Suprapubic skin (tissue), 4 donors: ENCODE measurements at places on chromosomes 13 and 19.

- no peak for DNase-seq
Observed at GRCh38 chr19:39481229-39481545, 549 bp downstream of the TIMM50 start.

DNA sequence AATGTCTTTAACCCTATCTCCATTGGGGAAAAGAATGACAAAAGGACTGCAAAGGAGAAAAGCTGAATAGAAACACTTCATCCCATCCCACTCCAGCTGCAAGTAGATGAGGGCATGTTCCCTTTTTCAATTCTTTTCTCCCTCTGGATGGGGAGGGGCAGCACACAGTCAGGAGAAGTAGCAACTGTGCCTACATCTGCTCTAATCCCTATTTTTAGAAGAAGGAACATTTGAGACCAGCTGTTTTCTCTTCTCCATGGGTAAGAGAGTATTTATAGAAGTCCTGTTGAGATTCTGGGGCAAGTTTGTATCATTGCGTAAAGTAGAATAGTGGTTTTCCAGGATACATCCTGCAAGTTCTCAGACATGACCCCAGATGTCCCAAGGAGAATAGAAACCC lies 9.3 kb upstream of the GTF3A start:
- DNase-seq, result no peak

DNA sequence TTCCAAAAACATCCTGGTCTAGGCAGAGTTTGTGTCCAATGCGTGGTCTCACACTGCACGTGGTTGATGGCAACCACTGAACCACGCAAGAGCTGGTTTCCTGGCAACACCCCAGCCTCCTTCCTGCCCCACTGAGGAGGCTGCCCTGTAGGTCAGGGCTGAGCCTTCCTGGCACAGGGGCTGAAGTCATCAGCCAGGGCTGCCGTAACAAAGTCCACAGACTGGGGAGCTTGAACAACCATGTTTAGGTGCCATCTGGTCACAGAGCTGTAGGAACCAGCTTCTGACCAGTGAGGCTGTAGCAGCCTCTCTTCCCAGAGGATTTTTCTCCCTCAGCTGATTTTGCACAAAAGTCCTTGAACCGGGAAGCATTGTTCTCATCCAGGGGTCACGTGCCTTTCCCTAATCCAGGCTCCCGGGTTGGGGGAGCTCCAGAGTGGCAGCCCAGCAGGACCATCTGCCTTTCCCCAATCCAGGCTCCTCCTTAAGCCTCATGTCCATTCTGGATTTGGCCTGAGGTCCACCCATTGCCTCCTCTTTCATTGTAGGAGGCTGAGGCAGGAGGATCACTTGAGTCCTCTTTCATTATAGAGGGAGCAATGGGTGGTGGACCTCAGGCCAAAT lies 53.9 kb downstream of the CHST8 start:
- peak; percentile 38 for DNase-seq

DNA sequence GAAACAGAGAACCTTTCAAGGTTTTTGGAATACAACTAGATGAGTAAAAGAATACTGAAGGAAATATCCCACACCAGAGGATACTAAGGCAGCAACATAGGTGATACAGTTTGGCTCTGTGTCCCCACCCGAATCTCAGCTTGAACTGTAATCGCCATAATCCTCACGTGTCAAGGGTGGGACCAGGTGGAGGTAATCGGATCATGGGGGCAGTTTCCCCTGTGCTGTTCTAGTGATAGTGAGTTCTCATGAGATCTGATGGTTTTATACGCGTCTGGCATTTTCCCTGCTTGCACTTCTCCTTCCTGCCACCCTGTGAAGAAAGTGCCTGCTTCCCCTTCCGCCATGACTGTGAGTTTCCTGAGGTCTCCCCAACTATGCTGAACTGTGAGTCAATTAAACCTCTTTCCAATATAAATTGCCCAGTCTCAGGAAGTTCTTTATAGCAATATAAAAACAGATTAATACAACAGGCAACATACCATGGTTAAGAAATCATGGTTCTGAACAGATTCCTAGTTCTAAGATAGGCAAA lies 97.0 kb downstream of the ABCC4 start:
- no peak for DNase-seq

DNA sequence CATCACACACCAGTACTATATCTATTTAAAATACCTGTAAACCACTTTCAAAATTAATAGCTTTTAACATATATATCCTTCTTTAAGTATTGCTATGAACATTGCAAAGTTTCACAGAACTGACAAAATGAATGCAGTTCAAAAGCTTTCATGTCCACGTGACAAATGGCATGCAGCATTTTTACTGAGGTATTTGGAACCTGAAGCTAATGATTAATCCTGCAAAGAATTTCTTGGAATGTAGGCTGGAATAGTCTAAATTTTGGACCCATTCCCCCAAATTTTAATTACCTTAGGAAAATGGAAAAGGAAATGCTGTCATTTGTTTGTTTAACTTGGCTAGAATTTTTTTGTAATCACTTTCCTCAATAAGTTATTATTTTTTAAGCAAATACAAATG lies 423.8 kb upstream of the GPC6 start:
- no peak for DNase-seq

DNA sequence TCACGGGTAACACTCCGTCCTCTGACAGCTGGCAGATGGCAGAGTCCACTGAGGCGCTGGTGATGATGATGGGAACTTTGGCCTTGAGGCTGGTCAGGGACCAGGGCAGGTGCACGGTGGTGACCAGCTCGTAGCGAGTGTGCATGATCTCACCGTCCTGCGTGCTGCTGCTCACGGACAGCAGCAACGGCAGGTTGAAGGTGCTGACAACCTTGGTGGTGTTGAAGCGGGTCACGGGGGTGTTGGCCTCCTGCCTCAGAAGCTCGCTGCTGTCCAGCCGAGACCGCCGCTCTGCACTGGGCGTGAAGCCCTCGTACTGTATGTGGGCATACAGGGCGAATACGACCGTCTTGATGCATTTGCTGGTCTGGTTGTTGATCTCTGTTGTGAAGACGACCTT lies 11.6 kb downstream of the ARRDC5 start:
- DNase-seq, result no peak

- no peak for DNase-seq
Observed at GRCh38 chr13:27336014-27336673, 65.5 kb downstream of the RASL11A start.

DNA sequence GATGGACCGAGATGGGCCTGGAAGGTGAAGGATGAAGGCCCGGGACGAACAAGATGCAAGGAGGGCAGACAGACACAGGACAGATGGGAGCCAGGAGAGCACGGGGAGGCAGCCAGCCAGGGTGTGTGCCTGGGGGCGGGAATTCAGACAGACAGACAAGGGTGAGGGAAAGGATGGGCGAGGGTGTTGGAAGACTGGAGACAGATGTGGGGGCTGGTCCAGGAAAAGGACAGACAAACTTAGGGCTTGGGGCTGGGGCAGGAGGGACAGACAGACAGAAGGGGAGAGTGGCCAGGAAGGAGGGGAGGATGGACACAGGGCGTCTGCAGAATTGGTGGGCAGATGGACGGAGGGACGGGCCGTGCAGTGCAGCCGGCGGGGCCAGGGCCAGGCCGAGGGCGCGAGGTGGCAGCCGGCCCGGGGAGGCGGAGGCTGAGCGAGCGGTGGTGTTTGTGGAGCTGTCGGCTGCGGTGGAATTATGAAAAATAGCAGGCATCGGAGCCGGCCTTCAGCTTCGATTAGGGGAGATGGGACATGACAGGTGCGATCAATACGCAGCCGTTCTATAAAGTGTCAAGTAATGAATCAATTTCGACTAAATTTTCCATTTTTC lies 4.6 kb upstream of the ERFL start:
- no peak for DNase-seq

DNA sequence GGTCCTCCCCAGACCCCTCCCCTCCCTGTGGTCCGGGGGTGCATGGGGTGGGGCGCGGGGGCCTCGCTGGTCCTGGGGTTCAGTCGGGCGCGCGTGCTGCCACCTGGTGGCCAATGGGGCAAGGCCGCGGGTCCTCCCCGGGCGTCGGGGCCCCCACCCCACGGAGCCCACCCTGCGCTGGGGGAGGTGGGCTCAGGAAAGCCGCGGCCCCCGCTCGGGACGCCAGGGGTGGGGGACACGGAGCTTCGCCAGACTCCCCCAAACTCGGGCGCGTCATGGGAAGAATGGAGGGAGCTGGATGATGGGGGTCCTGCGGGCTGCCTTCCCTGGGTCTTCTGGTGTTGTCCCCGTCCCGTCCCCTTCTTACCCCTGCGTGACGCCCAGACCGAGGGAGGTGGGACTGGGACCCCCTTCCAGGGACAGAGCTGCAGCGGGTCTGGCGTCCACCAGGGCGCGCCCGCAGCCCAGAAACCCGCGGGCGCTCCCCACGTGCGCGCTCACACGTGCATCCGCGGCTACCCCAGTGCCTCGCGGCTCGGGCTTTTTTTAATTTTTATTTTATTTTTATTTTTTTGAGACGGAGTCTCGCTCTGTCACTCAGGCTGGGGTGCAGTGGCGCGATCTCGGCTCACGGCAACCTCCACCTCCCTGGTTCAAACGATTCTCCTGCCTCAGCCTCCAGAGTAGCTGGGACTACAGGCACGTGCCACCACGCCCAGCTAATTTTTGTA lies 19.8 kb upstream of the TCF3 start:
- DNase-seq, result no peak

- DNase-seq, result no peak
Observed at GRCh38 chr13:86813198-86813597, 858.0 kb upstream of the SLITRK5 start.

GRCh38 chr19:30649934-30650614 lies 277.9 kb downstream of the ZNF536 start:
- DNase-seq, result no peak

- peak; percentile 51 for DNase-seq
Observed at GRCh38 chr13:114005206-114005724, 31.4 kb upstream of the C13orf46 start.

DNA sequence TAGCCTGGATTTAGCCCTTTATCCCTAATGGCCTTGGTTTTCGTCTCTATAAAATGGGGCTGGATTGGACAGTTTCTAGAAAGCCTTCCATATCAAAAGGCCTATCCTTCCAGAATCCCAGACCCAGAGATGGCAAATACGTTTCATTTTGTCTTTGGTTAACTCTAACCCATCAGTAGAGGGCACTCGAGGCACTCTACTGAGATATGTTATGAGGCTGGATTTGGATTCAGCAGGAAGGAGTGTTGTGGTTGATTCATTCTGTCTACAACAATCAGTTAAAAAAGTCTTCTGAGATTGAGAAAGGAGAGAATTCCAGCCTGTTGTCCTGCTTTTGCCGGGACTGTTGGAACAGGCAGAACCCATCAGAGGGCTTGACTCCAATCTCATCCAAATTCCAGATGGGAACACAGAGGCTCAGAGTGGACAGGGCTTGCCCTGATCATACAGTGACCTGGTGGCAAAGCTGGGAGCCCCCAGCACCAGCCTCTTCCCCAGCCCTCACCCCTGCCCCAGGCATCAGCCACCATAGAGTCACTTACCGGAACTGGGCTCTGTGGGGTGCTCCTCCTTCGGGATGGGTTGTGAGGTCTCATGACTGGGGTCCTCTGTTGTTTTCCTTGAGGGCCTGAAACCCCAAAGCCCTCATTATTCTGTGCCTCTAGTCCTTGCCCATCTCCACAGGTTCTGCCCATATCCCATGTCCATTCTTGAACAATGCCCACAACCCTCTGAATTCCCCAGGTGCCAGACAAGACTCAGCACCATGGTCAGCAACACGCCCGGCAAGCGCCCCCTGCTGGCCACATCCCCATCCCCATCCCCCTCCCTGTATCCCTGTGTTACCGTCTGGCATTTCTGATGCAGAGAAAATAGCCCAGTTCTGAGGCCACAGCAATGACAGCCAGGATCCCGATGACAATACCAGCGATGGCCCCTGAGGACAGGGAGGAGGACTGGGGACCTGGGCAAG lies 12.3 kb upstream of the ZNF180 start:
- DNase-seq, result no peak

- no peak for DNase-seq
Observed at GRCh38 chr19:47896773-47897172, 10.7 kb upstream of the SULT2A1 start.

DNA sequence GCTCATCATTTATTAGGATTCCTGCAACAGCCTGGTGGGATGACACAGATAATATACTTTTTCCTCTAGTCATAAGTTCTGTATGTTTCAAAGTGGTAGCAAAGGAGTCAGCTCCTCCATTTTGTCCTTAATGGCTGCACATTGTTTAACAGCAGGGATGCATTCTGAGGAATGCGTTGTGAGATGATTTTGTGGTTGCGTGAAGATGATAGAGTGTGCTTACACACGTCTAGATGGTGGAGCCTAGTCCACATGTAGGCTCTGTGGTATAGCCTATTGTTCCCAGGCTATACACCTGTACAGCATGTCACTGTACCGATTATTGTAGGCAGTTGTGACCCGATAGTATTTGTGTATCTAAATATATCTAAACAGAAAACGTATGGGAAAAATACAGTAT lies 4.6 kb downstream of the SMARCA4 start:
- DNase-seq, result no peak

DNA sequence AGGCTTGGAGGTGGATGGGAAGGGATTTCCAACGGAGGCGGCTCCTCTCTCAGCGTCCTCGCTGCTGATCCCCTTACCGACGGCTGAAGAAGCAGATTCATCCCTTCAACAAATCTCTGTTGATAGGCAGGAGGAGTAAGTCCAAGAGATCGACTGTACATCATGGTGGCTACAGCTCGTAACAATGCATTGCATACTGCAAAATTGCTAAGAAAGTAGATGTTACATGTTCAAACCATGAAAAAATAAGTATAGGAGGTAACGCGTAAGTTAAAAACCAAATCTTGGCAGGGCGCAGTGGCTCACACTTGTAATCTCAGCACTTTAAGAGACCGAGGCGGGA lies 468 bp upstream of the SLC39A3 start:
- DNase-seq, result no peak

DNA sequence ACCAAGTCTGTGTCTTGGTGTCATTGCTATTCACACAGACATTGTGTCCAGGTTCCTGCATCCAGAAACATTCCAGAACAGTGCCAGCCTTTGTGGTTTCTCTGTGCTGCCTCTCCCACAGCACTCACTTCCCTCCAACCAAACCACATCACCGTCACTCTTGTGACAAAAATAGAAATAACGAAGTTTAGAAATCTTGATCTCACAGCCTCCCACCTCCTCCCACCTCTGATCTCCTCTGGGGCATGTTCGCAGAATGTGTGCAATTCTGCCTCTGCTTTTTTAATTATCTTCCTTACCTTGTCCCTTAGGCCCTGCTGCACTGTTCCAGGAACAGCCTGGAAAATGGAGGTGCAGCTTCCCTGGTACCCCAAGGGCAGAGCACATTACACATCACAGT lies 8.7 kb upstream of the SERPINE3 start:
- DNase-seq, result no peak

DNA sequence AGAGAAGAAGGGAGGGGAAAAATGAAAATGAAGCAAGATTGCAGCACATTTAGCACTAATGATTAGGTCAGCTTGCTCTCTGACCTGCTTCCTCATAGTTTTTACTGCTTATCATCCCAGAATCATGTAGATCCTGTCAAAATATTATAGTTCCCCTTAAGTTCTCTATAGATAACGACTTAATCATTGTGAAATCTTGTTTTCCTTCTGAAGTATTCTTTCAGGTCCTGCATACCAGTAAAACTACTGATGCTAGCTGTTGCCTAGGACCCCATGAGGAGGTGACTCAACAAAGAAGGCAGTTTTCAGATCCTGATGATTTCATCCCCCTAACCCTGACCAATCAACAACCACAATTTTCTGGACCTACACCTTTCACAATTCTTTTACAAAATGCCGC lies 1131.7 kb downstream of the SLITRK5 start:
- DNase-seq, result no peak

- DNase-seq, result no peak
Observed at GRCh38 chr13:92175330-92175729, 776.9 kb downstream of the GPC5 start.
